Non-pigmented ciliary epithelial cell (primary cell): ENCODE measurements at places on chromosomes 7 and 10.
A peak's percentile ranks its signal among the peaks of the same experiment; 100 is the strongest.

DNA sequence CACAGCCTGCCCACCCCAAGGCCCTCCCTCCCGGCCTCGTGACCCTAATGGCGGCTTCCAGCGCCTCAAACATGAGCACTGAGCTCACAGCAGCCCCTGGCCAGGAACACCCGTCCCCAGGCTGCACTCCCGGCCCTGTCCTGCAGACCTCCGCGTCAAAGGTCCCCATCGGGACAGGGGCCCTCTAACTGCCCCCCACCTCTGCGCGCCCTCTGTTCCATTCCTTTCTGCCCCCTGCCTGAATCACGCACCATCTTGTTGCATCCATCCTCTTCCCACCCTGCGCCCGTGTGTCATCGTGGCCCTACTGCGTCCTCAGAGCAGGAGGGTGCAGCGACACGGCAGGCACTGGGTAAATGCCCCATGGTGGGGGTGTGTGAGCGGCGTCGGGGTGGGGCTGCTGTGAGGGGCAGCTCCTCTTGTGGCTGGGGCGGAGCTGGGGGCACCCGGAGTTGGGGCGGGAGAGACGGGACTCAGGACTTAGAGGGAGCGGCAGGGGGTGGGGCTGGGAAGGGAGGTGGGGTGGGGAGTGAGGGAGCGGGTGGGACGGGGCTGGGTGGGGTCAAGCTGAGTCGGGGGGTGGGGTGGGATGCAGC is 13.4 kb downstream of the SLC29A4 start:
- DNase-seq = no peak

- DNase-seq = no peak
Measured at GRCh38 chr7:2872296-2872874, 28.3 kb upstream of the GNA12 start.

DNA sequence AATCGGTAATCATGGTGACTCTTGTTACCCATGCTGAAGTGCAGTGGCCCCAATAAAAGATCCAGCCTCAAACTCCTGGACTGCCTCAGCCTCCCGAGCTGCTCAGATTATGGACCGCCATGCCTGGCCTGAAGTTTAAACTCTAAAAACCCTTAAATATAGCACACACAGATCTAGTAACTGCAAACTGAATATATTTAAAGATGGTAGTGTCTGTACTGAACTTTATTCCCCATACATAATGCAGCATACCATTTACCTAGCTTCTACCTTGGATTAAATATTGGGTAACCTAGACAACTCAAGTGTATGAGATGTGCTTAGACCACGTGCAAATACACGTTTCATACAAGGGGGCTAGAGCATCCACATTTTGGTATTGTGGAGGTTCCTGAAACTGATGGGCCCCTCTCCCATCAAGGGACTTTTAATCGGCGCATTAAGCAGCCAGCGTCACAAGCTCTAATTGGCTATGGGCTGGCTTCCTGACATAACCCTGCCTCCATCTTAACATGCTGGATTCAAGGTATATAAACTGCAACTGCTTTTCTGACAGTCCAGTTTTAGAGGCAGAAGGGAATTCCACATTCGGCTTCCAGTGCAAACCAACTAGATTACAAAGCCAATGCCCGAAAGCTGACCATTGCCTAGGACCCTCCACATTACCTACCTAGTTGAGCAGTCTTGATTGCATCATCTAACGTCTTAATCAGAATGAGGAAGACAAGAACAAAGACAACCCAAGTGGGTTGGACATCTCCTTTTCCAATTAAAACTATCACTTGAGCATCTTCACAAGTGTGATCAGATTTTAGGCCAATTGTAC is 13.0 kb downstream of the HNRNPA2B1 start:
- no peak for DNase-seq

DNA sequence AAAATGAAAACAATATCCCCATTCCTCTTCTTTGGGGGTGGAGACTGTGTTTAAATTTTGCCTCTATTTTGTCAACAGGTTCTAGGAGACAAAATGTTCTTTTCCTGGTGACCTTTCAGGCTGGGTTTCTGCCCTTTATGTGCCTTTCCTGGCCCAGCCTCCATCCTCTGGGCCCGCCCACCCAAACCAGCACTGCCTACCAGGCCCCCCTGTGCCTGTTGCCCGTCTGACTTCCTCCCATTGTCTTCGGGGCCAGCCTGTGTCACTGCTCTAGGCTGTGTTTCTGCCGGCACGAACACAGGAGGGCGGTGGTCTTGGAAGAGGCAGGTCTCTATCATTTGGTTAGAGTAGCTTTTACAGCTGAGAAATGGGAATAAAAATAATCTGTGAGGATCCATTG is 13.9 kb downstream of the TSPAN14 start:
- no peak for DNase-seq

DNA sequence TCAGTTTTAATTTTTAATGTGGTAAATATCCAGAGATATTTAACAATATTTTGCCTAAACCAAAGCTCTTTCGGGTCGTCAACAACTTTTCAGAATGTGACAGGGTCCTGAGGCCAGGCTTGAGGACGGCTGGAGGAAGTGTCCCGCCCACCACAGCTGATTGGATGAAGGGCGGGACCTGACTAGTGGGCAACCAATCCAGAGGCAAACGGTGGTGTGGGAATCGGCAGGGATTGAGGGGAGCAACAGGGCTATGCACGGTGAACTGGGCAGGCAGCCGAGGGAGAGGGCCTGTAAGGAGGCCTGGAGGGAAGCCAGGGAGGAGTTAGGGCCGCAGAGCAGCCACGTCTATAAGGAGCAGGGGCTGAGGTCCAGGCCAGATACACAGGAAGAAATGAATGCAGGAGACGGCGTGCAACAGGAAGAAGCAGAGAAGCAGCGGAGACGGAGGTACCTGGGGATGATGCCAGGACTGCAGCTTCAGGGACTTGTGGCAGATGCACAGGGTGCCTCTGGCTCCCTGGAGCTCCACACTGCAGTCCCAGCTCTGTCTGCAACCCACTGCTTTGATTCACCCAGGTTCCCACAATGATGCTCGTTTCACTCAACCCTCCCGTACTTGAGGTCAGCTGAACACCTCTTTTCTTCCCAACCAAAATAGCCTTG is 46.1 kb upstream of the ZMIZ1 start:
- DNase-seq = no peak

DNA sequence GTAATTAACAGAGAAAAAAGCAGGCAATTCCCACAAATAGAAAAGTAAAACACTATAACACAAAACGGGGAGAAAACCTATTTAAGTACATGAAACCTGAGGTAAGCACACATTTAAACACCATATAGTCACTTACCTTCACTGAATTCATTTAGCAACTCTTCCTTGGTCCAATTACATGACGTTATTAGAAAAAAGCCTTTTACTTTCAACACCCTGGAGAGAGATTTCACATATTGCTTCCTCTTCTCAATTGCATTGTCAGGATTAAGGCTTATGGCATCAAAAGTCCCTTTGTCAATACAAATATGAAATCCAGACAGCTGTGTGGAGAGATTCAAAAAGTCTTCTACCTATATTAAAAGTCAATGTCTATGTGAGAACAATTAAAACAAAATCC is 21.1 kb upstream of the FAM53B start:
- DNase-seq = no peak

GRCh38 chr10:79131836-79132631 is 63.3 kb downstream of the ZMIZ1 start:
- no peak for DNase-seq

DNA sequence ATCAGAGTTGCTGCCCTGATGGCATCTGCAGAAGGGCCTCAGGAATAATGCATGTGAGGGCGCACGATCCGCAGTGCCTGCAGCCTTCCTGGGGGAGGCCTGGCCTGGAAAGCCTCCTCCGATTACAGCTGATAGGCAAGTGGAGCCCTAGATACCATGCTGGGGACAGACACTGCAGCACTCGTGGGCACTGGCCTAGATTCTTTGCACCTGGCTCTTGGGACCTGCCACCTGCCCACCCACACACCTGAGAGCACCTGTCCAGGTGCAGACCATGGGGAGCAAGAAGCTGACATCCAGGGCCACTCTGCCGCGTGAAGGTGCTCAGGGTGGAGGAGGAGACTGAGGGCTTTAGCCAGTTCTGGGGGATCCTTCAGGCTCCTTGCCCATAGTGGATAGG is 14.8 kb downstream of the YKT6 start:
- no peak for DNase-seq

DNA sequence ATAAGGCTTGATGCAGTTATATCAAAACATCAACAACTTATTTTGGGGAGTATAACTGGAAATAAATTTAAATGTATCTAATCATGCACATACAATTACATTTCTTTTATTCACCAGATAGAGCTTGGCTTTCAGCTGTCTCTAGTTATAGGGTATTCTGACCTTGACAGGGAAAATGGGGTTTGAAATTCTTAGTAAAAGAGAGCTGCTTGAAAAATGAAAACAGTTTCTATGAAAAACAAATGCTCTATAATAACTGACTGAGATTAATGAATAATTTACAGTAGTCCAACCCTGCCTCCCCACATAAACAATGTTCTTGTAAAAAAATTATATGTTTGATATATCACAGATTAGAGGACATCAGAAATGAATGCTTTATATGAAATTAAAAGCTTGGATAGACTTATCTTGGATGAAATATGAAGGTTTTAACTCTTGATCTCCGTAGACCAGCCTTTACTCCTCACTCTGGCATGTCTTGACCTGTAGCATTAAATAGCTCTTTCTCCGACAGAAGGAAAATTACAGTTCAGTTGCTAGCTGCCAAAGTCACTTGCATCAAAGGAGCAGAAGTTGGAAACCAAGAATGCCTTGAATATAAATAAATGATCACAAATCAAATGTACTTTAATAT is 32.1 kb downstream of the VWC2 start:
- DNase-seq = no peak

DNA sequence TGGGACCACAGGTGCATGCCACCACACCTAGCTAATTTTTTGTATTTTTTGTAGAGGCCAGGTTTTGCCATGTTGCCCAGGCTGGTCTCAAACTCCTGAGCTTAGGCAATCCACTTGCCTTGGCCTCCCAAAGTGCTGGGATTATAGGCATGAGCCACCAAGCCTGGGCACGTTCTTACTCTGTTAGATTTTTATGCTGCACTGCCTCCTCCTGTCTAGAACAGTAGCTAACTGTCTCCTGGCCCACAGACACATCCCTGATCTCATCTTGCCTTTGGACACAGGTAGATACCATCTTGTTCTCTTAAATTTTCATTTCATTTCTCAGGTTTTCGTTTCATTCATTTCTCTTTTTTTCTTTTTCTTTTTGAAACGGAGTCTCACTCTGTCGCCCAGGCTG is 41.1 kb downstream of the BLVRA start:
- no peak for DNase-seq

DNA sequence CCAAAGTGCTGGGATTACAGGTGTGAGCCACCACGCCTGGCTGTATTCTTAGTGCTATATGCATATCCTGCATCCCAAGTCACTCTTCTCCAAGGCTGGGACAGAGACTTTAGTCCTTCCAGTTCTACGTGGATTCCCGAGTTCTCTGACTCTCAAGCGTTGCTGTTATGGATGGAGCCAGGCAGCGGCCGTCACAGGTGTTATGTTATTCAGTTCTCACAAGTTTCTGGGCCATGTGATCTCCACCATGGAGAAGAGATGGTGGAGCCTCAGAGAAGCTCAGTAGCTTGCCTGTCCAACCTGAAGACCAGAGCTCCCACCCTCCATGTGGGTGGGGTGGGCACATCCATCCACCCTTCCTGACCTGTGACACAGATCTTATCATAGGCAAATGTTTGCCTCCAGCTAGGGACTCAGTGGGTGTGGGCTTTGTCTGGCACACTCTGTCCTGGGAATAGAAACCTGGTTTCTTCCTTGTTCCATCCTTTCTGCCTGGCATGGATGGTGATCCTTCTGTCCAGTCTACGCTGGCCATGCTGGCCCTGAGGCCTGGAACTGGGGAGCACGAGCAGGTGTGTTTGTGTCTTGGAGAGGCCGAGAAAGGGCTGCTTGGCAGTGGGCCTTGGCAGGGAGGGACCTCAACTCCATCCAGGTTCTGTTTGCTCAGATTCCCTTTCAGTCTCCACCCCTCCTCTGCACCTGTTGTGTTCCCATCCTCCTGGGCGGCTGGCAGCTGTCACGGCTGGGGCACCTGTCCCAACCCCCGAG is 55.3 kb downstream of the NEURL1 start:
- no peak for DNase-seq

- peak; percentile 98 for DNase-seq
Measured at GRCh38 chr10:52318822-52319464, 4.9 kb downstream of the DKK1 start.

DNA sequence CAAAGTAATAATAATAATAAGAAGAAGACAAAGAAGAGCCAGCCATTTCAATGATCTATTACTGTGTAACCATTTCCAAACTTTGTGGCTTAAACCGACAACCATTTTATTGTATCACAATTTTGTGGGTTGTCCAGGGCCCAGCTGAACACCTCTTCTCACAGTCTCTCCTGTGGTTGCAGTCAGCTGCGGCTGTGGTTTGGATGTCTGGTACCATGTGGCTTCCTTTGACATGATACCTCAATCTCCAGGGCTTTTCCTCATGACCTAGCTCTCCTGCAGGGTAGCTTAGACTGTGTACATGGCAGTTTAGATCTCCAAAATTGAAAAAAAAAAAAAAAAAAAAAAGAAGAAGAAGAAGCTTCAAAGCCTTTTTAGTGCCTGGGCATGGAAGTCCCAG is 72.6 kb upstream of the NFKB2 start:
- DNase-seq = no peak

DNA sequence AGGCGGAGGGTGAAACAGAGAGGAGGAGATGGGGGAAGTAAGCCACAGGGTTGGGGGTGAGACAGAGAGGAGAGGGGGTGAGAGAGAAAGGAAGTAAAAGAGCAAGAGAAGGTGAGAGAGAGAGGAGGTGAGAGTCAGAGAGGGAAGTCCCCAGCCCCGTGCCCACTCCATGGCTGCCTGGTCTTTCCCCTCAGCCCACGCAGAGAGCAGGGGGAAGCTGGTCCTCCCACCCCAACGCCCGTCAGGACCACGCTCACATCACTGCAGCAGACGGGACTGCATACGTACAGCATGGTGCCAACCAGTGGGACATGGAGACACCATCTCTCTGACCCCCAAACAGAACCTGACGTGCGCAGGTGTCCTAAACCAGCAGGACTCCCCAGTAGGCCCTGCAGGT is 12.1 kb upstream of the PDGFA start:
- DNase-seq = no peak

DNA sequence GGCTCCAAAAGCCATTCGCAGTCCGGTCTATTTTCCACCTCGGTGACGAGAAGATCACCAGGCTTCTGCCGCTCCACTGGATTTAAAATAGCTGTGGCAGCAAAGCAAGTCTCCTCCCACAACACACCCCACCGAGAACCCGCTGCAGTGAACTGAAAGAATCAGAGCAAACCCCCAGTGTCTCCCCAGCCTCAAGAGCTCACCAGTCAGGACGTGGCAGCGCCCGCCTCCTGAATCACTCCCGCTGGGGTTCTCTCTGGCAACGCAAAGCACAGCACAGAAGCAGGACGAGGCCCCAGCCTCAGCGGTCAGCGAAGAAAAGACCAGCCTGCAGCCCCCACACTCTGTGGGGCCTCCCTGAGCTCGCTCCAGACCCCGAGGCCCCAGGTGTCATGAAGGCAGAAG is 126.1 kb upstream of the PPP2R2D start:
- no peak for DNase-seq

DNA sequence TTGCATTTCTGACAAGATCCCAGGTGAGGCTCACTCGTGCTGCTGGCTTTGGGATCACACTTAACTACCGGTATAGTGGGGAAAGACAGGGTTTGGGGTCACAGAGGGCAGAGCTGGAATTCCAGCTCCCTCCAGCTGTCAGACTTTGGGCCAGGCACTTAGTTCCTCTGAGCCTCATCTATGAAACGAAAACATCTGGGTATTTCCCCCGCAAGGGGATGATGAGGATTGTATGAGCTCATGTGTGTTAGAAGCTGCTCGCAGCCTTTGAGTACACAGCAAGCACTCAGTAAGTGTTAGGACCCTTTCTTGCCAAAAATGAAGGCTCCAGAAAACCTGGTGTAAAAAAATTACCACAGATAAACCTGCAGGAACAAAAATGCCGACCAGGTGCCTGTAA is 66.1 kb downstream of the PRPF18 start:
- DNase-seq = no peak
